ENCODE measurements at places on chromosomes 1 and 21.

DNA sequence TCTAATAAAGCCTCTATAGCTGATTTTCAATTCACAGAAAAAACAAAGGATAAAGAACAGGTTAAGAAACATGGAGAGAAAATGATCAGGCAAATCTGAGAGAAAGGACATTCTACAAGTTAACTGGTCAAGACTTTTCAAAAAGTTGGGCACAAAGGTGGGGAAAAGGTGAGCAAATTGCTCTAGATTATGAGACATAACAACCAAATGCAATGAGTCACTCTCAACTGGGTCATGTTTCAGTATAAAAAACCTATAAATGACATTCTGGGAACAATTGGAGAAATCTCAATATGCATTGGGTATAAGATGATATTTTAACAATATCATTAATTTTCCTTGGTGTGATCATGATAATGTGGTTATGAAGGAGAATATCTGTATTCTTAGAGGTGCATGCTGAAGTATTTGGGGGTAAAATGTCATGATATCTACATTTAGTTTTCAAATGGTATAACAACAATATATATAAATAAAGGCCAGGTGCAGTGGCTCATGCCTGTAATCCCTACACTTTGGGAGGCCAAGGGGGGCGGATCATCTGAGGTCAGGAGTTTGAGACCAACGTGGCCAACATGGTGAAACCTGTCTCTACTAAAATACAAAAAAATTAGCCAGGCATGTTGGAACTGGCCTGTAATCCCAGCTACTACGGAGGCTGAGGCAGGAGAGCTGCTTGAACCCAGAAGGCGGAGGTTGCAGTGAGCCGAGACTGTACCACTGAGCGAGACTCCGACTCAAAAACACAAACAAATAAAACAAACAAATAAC lies 27.0 kb downstream of the ANKRD13C start:
- DNase-seq: peak; percentile 57

DNA sequence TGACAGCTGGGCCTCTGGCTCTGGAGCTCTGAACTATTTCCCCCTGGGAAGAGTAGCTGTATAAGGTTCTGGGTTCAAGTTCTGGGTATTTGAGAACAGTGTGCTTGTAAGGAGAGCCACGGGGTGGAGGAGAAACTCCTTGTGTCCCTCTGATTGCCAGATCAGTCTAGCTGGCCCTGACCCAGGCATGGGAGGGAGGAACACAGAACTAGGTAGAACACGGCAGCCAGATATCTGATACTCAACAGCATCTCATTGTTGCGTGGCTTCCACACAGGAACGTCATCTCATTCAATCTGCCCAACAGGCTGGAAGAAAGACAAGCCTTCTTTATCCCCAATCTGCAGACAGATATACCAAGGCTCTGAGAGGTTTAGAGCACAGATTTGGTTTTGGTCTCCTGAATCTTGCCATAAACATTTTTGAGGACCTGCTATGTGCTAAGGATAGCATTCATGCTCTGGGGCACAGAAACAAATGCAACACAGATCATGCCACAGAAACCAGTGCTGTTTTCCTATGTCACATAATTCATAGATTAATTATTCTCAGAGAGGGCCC lies 83.8 kb downstream of the PLXNA2 start:
- DNase-seq: no peak

DNA sequence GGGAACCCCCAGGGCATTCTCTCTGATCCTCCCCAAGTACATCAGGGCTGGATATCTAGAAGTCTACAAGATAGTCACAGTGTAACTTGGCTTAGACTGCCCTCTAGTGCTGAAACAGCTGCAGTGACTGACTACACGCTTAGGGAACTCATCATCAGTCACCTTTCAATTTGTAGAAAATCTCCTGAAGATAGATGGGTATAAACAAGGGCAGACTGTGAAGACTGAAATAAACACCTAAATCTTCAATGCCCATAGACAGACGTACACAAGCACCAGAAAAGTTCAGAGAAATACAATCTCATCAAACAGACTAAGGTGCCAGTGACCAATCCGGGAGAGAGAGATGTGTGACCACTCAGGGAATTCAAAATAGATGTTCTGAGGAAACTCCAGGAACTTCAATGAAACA lies 46.6 kb downstream of the PACC1 start:
- peak; percentile 56 for DNase-seq

GRCh38 chr1:44780583-44781121 lies 5.3 kb downstream of the RPS8 start:
- no peak for DNase-seq

GRCh38 chr1:69148731-69149130 lies 419.0 kb upstream of the LRRC7 start:
- DNase-seq: no peak

DNA sequence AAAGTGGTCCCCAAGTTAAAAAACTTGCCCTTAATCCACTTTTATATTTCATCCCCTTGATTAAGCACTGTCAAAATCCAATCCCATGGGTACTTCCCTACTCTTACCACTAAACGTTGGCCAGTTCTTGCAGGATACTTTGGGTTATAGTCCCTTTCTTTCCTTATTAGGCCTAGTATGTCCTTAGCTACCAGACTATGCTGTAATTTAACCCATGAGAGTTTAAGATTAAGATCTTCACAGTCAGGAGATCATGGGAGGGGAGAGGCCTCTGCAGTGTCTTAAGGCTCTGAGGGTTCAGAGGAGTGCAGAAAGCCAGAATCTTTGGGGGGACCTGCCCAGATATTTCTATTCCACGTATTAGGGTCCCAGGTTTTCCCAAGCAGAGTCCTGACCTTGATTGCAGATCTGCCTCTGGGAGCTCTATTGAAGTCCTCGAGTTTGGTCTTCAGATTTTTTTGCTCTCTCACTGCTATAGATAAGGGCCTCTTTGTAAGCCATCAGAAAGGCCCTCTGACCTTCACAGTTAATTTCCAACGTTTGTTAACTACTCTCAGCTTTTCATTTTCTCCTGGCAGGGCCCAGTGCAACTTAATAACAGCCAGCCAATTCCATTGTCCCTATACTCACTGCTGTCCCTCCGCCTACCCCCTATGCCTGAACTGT lies 9.0 kb upstream of the CGN start:
- no peak for DNase-seq
